C1 segment of cervical spinal cord (tissue), 14 donors: ENCODE measurements at places on chromosomes 7 and 10.

DNA sequence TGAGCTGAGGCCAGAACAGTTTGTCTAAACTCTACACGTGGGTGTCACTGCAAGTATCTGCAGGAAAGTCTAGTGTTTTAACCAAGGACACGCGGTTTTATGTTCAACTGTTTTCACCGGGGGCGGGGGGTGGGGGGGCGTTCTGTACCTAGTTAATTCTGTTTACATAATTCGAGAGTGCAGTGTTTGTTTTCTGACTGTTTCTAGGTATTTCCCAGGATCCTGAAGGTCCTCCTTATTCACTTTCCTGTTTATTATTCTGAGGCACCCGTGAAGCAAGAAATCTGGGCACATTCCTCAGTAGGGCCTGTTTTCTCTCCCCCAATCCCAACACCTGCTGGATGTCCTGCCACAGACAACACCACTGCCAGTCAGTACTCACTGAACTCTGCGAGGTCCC lies 7.6 kb downstream of the LOXL4 start:
- DNase-seq, result no peak

DNA sequence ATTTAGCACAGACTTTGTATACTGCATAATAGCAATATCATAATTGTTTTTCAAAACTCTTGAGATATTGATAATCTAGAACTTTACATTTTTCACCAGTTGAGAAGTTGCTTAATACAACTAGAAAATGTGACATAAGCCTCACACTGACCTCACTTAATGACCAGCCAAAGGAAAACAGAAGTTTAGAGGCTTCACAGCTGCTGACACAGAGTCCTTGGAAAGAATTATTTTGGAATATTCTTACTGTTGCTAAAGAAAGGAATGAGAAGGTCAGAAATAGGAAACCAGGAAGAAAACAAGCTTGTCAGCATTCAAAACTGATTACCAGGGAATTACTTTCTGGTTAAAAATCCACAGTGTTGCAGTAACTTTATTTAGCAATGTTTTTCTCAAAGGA lies 35.5 kb upstream of the WASL start:
- no peak for DNase-seq

DNA sequence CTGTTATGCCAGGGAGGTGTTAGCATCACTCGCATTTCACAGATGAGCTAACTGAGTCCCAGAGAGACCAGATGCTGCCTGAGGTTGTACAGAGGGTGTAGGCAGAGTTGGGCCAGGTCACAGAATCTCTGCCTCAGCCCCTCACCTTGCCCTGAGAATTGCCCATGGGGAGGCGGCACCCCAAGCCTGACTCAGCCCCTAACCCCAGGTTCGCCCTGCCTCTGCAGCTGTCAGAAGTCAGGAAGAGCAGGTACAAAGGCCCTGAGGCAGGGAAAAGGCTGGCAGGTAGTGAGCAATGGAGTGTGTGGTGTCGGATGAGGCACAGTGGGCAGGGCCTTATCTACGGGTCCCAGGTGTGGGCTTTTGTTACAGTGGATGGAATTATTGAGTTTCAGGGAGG lies 79.4 kb downstream of the MYL10 start:
- no peak for DNase-seq

DNA sequence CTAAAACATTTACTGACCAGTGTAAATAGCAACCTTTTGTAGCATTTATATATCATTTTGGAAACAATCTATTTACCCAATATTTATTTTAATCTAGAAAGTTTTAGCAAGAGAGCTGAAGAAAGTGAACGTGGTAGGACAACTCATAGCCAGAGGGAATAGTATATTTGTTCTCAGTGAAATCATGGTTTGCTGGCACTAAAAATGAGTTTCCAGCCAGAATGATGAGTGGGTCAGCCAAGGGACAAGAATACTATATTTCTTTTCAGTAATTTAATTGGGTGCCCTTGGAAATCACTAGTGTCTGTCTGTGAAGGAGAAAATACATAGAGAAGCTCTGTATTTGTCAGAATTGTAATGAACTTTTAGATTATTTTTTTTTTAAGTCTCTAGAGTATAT lies 74.9 kb downstream of the MINPP1 start:
- no peak for DNase-seq

DNA sequence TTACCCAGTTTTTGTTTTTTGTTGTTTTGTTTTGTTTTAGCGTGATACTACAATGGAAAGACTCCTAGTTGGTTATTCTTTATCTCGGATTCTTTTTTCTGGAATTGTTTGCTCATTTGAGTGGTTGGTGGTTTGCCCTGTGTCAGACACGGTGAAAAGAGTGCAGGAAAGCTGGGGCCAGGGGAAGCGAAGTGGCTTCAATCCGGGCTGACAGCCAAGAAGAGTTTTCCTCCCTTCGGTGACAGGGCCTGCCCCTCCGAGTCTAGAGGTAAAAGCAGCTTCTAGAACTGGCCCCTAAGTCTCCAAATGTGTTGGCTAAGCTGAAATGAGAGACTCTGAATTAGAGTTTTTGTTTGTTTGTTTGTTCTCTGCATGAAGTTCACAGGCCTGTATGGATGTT lies 5.7 kb upstream of the AP5Z1 start:
- no peak for DNase-seq

- no peak for DNase-seq
Observed at GRCh38 chr7:124318721-124319450, 286.0 kb upstream of the TMEM229A start.

GRCh38 chr7:28224172-28224571 lies 43.6 kb upstream of the JAZF1 start:
- no peak for DNase-seq

- DNase-seq, result no peak
Observed at GRCh38 chr10:73837072-73837471, 25.7 kb upstream of the NDST2 start.

DNA sequence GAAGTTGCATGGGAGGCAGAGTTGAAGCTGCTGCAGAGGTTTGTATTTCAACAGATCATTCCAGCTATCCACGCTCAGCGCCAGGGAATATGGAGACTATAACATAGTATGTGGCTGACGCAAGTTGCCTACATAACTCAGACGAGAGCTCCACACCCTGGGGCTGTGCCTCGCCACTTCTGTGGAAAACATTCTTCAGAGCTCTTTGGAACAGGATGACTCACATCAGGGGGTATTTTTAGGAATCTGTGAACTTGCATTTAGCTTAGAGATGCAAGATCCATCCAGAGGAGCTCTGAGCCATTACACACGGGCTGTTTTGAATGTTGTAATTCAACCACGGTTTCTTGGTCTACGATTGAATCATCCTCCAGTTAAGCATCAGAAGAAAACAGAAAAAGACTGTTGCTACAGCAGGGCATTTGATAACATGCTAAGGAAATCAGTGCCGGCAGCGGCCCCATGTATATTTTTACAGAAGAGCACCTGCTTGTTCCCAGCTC lies 481.5 kb upstream of the AKR1E2 start:
- no peak for DNase-seq

DNA sequence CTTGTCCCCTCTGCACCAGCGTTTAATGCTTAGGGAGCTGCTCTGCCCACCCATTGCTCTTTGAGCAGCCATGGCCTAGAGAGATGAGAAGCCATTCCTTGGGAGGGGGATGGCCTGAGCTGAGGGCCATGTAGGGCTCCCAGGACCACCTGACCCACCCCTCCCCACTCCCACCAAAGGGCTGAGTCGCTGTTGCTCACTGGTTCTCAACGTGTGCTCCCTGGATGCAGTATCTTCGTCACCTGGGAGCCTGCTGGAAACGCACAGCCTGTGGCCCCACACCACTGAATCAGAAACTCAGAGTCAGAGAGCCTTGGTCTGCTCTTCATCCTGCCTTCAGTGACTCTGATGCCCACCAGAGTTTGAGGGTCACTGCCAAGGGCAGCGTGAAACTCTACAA lies 37.0 kb downstream of the VWA2 start:
- no peak for DNase-seq

DNA sequence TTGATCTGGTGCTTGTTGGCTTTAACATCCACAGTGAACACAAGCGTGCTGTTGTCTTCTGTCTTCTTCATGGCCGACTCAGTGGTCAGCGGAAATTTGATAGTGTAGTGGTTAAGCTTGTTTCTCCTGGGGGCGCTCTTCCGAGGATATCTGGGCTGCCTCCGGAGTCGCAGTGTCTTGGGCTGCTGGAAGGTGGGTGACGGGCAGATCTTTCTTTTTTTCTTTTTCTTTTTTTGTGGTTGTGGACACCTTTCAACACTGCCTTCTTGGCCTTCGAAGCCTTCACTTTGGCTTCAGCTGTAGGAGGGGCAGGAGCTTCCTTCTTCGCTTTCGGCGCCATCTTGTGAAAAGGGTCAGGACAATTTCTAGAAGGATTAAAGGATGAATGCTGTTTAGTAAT lies 23.8 kb upstream of the RPA3 start:
- no peak for DNase-seq

- DNase-seq, result no peak
Observed at GRCh38 chr7:100555701-100556100, 16.7 kb downstream of the AGFG2 start.

- DNase-seq, result no peak
Observed at GRCh38 chr7:130814778-130815335, 80.8 kb upstream of the KLF14 start.

DNA sequence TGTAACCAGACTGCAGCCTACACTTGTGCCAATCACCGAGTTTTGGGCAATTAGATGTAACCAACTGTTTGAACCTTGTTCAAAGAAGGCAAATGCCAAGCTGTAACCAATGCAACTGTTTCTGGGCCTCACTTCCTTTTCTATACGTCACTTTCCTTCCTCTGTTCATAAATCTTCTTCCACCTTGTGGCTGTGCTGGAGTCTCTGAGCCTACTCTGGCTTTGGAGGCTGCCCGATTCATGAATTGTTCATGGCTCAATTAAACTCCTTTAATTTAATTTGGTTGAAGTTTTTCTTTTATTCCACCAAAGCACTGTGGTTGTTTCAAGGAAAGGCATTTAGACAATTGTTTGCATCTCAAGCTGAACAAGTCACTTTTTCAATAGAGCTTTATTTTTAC lies 43.5 kb upstream of the UCN3 start:
- DNase-seq, result no peak

GRCh38 chr10:100327007-100327717 lies 2.9 kb downstream of the PKD2L1 start:
- peak; percentile 9 for DNase-seq

- DNase-seq, result no peak
Observed at GRCh38 chr7:130904031-130904757, 170.2 kb upstream of the KLF14 start.

GRCh38 chr7:51276967-51277366 lies 39.6 kb downstream of the COBL start:
- DNase-seq, result no peak

GRCh38 chr10:131656009-131656408 lies 244.8 kb upstream of the PPP2R2D start:
- no peak for DNase-seq

GRCh38 chr7:359226-359765 lies 69.3 kb downstream of the FOXL3 start:
- no peak for DNase-seq

DNA sequence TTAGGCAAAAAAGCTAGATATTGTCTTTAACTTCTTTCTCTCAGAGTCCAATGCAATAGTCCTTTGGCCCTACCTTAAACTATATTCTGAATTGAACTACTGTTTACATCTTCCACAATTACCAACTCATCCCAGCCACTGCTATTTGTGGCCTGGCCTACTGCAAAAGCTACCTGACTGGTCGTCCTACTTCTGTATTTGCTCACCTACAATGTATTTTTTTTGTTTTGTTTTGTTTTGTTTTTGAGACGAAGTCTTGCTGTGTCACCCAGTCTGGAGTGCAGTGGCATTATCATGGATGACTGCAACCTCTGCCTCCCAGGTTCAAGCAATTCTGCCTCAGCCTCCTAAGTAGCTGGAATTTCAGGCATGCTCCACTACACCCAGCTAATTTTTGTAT lies 51.2 kb downstream of the ARL4A start:
- DNase-seq, result no peak

DNA sequence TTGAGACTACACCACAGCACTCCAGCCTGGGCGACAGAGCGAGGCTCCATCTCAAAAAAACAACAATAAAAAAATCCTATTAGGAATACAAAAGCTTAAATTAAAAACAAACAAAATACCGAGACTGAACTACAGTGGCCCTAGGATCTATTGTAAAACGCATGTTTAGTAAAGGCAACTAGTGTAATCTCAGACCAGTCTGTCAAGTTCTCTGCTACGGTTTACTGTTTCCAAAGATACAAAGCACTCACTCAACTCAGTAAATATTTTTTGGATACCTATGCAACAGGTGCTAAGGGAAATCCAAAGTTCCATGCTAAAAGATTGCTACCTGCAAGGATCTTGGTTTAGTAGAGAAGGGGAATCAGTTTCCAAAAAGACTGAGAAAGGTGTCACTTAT lies 3.4 kb upstream of the MIOS start:
- no peak for DNase-seq

GRCh38 chr7:1700536-1701333 lies 30.7 kb downstream of the ELFN1 start:
- no peak for DNase-seq

DNA sequence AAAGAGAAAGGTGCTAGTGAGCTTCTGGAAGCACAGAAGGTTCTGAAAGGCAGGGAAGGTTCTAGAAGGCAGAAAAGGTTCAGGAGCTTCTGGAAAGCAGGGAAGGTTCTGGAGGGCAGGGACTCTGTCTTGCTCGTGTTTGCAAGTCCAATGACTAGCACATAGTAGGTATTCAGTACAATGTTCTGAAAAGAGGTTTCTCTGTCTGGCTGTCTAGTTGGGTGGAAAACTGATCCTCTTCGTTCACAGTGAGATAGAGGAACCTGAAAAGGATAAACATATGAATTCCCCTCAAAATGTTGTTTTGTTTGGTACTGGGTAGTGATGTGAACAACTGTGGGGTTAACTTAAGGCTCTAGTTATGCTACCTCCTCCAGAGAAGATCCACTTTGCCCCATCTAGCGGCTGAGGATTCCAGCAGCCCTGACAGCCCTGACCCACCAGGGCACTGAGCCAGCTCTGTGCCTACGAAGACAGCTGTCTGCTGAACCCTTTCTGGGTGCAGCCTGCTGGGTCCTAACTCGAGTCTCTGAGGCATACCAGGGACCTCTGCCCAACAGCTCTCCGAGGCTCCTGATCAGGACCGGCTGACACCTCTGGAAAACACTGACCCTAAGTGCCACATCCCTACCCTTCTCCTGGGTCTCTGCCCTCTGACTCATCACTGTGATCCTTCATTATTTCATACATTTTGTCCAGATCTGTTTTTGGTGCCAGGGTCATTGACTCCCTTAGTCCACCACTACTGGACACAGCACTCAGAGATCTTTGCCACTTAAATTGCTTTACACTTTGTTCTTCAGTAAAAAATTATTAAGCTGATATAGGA lies 15.4 kb downstream of the PTPRN2 start:
- no peak for DNase-seq

GRCh38 chr10:9294865-9295264 lies 1240.4 kb downstream of the GATA3 start:
- DNase-seq, result no peak

- DNase-seq, result no peak
Observed at GRCh38 chr10:68756246-68756645, 35.2 kb downstream of the CCAR1 start.

- no peak for DNase-seq
Observed at GRCh38 chr7:122402235-122402634, 97.7 kb upstream of the FEZF1 start.
